ENCODE measurements at places on chromosomes 5 and 9.

GRCh38 chr5:10130881-10131280 lies 118.8 kb downstream of the ATPSCKMT start:
- DNase-seq = no peak

- no peak for DNase-seq
These were observed 519.2 kb downstream of the RASEF start for GRCh38 chr9:82543726-82544125.

GRCh38 chr9:137488906-137489305 lies 29.8 kb upstream of the NSMF start:
- no peak for DNase-seq

GRCh38 chr5:173880306-173880985 lies 7.7 kb upstream of the CPEB4 start:
- DNase-seq = no peak

- no peak for DNase-seq
These were observed 8.4 kb downstream of the CNOT8 start for GRCh38 chr5:154866841-154867240.

- DNase-seq = no peak
These were observed 127.7 kb downstream of the CPLANE1 start for GRCh38 chr5:37121465-37121864.

GRCh38 chr9:133160742-133161546 lies 2.8 kb downstream of the GBGT1 start:
- peak; percentile 30 for DNase-seq

DNA sequence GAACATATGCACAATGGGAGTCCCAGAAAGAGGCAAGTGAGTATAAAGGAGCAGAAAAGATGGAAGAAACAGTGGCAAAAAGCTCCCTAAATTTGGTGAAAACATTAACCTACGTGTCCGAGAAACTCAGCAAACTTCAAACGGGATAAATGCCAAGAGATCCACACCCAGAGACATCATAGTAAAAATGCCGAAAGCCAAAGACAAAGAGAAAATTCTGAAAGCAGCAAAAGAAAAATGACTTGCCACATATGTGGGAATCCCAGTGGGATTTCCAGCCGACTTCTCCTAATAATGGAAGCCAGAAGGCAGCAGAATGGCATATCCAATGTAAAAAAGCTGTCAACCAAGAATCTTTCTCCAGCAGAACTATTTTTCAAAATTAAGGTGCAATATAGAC lies 101.2 kb downstream of the ADAMTS2 start:
- no peak for DNase-seq

- DNase-seq = no peak
These were observed 9.1 kb downstream of the SPATA31E1 start for GRCh38 chr9:87891754-87892153.

All from NK-92 treated with Interleukin-12 subunit alpha and Interleukin-12 subunit beta, amount 100 ng/mL, for 24 hours (cell line).